ENCODE measurements at places on chromosomes 13 and 19. TPM values are rescaled to one million over a fixed set of nuclear protein-coding genes. Genes with fewer than 3 reads are reported as not detected.

GRCh38 chr13:46735425-46735824 lies 61.5 kb downstream of the ESD start:
- DNase-seq: no peak

The FPR1 gene
- 97.6 TPM for total RNA-seq

DNA sequence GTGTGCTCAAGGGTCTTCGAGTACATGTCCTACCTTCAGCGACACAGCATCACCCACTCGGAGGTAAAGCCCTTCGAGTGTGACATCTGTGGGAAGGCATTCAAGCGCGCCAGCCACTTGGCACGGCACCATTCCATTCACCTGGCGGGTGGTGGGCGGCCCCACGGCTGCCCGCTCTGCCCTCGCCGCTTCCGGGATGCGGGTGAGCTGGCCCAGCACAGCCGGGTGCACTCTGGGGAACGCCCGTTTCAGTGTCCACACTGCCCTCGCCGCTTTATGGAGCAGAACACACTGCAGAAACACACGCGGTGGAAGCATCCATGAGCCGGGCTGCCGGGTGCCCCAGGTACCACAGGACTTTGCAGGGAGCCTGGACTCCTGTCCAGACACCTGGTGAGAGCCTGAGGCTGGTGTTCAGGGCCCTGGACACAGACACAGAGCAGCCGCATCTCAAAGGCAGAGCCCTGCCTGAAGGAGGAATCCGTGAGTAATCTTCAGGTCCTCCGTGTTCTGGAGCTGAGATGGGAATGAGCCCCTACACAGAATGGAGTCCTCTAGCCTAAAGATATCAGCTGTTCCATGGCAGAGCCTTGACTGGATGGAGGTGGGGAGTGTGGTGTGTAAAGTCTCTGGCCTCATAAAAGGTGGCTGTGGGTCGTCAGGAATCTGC lies 1.5 kb downstream of the ZNF581 start:
- no peak for DNase-seq

GRCh38 chr13:77508959-77509620 lies 26.4 kb upstream of the SCEL start:
- DNase-seq: no peak

- DNase-seq: no peak
These were observed 14.2 kb downstream of the C19orf81 start for GRCh38 chr19:50663482-50663790.

The GPX4 gene
- 920 TPM for total RNA-seq

GRCh38 chr19:45474606-45475521 lies 7.1 kb downstream of the FOSB start:
- no peak for DNase-seq

DNA sequence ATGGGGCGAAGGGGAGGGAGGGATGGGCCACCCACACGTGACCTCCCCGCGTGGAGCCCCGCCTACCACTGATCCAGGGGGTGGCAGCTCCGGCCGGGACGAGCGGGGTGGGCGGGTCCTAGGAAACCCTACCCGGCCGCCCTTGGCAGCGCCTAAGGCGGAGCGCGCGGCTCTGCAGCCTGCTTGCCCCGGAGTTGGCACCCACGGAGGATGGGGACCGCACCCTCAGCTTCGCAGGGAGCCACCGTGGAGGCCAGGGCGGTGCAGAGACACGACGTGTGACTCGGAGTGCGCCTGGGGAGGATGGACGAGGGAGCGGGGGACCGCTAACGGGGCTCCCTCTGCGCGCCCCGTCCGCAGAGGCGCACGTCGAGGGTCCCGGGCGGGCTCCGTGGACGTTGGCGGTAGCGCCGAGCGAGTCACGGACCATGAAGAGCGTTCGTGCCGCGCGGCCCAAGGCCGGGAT lies at the start of gene RGS9BP:
Gene RGS9BP (plus strand): TSS at position 129 of the 466 bp plus-strand sequence. CDS start 416 bp downstream, outside the sequence.
- peak; percentile 92 for DNase-seq

The CYP4F2 gene
- not detected for total RNA-seq

DNA sequence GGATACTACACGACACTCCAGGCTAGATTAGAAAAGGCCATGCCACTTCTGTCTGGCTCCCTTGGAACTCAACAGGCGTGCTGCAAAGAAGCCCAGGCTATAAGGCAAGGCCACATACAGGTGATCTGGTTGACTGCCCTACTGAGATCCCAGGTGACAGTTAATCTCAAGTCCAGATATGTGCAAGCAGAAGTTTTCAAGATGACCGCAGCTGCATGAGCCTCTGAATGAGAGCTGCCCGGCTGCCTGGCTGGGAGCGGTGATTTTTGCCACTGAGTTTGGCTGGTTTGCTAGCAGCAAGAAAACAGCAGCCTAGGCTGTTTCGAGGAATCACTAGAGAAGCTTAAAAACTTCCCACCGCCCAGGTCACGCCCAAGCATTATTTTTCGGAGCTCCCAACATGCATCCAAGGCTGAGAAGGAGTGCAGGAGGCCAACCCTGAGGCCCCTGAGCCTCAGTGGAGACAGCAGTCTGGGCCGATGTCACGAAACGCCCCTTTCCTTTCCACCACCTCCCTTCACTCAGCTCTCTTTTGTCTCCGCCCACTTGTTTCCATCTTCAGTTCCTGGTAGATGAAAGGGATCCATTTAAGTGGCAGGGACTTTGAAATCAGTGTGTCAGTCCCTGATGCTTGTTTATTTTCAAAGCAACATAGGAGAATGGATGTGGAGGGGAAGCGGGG lies 14.0 kb upstream of the URI1 start:
- peak; percentile 59 for DNase-seq

The PRX gene
- total RNA-seq: 2.3 TPM
